Stimulated activated CD4-positive, alpha-beta T cell treated with anti-CD3 and anti-CD28 coated beads, Interleukin-1b, Interleukin-23, amount 100 ng/mL, for 1 hour (primary cell): ENCODE measurements at places on chromosomes 7 and 10.

GRCh38 chr7:8932751-8933150 lies 499.3 kb downstream of the NXPH1 start:
- DNase-seq, result no peak

DNA sequence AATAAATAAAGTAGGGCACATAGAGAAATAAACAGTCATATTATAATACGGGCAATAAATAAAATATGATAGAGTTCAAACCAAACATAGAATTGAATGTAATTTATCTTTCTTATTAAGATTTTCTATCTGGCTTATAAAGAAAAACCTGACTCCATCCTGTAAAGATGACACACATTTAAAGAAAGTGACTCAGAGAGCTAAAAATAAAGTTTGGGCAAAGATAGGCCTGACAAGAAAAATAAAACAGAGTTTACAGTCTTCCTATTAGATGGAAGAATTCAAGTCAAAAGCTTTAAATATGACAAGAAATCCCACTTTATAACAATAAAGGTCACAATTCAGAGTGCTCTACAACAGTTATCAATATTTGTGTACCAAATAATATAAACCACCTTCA lies 580.6 kb downstream of the PHTF2 start:
- DNase-seq, result no peak

DNA sequence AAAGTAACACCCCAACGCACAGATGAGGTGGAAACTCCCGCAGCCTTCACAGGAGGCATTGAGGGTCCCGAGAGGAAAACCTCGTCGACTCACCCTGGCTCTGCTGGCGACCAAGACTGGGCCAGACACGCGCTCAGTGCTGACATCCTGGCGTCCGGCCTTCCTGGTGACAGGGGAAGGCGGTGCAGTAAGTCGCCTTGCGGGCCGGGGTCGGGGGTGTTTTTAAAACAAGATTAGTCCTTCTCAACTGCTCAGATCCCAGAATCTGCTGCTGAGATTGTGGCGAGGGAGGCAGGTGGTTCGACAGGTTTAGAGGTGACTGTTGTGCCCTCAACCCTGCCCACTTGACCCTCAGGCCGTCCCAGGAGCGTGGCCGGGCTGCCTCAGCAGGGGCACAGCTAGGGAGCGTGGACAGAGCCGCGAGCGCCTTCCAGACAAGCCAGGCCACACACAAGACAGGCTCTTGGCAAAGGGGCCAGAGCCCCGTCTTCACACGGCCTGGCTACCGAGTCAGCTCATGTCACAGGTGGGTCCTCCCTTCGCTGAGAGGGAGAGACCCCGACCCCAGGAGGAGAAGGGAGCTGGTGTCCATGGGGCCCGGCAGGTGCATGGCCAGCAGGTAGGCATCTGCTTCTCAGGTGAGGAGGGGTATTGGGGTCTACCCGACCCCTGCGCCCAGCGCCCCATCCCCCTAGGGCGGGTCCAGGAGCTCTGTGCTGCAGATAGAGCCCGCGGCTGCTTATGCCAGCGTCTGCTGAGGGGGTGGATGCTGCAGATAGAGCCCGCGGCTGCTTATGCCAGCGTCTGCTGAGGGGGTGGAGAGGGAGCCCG lies 81.6 kb downstream of the DNAJB6 start:
- no peak for DNase-seq

DNA sequence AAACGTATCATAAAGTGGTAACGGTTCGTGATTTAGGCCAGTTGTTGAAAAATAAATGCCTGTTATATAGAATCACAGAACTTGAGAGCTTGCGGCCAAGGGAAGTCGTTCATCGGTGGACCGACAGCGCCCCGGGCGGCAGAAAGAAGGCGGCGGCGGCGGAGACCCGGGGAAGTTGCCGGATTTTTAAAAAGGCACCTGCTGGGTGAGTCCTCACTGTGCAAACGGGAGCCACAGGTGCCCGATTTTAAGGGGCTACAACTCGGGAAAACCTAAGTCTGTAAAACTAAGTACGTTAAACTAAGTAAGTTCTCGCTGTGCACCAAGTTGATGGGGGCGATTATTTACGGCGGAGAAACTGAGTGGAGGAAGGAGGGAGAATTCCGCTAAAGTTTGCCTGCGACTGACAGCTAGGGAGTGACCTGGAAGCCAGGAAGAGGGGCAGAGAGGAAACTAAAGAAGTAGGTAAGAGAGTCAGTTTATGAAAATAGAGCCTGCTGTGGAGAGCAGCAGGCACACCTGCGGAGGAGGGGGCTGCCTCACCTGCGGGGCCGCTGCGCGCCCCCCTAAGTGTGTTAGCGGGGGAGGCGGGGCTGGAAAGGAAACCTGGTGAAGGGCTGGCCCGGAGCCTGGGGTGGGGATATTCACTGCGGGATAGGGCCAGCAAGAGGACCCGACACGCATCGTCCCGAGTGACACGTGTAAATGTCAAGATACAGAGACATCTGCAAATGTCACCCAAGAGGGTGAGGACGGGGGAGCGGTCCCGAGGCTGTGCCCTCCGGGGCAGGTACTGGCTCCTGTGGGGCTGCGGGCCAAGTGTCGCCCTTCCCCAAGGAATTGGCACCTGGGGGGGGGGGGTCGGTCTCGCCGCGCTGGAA lies 996 bp downstream of the ADAM12 start:
- no peak for DNase-seq

DNA sequence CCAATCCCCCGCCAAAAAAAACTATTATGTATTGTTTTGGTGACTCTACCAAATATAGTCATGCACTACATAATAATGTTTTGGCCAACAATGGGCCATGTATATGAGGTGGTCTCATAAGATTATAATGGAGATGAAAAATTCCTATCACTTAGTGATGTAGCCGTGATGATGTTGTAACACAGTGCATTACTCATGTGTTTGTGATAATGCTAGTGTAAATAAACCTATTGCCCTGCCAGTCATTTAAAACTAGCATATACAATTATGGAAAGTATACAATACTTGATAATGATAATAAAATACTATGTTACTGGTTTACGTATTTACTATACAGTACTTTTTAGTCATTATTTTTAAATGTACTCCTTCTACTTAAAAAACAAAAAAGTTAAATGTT lies 101.5 kb downstream of the SLC25A40 start:
- DNase-seq, result no peak

DNA sequence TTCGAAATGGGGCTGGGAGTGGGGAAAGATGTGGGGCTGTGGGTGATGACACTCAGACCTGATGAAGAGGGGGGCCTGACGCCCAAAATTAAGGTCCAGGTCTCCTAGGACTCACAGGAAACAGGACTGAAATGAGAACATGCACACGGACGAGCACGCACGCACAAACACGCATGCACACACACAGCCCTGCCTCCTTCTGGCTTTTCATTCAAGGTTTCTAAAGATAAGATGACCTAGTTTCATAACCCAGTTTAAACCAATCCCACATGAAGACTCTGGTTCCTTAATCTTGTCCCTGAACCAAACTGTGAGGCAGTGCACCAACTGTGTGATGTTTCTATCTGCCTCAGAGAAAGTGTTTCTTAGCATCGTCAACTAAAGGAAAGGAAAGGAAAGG lies 162.0 kb downstream of the DGKI start:
- DNase-seq, result no peak

DNA sequence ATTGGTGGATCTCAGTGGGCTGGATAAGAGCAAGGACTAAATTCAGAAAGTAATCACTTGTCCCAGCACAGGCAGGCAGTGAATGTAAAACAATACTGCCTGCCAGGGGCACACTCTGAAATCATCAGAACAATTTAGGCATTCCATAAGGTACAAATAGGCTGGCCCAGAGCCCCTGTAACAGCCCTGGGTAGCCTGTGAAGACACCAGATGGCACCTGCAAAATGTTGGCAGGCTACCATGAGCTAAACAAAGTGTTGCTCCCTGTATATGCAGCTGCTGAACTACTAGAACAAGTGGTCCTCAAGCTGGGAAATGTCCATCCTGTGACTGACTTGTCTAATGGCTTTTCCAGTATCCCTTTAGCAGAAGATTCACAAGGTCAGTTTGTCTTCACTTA lies 3.0 kb upstream of the PRSS37 start:
- no peak for DNase-seq

DNA sequence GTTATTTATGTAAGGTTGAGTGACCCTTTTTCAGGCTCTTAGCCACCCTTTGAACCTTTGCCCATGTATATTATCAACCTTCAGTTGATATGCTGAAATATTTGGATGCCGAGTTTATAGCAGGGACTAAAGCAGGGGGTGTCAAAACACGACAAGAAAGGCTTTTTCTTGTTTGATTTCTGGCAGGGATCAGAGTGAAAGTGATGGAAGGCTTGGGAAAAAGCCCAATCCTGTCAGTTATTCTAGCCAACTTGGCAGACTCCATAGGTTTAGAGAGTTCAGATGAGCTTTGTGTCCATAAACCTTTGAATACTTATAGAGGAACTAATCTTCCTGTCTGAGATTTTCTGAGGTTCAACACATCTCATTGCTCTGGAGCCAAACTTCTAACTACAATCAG lies 47.5 kb downstream of the INHBA start:
- no peak for DNase-seq

DNA sequence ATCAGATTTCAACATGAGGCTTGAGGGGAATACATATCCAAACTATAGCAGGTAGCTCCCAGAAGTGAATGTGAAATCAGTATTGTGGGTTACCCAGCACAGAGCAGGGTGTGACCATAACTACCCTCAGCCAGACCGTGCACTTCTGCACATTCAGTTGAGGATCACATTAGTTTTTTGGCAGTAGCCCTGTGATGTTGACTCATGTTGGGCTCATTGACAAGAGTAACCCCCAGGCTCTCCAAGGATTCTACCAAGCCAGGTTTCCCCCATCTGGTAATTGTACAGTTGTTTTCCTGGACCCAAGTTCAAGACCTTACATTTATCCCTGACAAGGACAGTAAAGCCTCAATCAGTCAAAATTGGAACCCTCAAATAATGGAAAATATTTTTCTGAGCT lies 11.7 kb upstream of the CPA4 start:
- no peak for DNase-seq

- no peak for DNase-seq
Measured at GRCh38 chr10:4763960-4764428, 62.0 kb upstream of the AKR1E2 start.

DNA sequence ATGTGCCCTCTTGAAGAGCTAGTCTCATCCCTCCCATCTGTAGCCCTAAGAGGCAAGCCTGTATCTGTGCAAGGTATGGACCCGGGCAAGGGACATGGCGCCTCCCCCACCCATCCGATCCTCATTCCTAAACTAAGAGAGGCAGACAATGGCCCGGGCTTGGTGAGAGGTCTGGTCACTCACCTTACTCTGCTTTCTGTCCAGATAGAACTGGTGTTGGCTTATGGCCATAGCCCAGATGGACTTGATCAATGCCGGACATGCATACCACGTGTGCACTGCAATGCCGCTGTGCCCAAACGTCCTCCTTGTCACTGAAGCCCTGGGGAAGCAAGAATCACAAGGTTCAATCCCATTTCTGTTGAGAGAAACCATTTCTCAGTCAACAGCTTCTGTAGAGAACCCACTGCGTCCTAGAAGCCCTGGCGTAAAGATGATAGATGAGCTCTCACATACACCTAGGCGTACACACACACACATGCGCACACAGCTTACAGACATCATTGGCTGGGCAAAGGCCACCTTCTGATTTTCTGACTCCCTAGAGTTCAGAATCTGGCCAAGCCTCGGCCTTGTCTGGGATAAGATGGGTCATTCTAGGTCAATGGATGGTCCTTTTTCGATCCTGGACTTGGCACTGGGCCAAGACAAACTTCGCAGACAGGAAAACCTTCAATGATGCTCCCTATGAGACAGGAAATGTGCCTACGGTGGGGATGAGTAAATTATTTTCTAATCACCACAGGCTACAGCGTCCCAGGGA lies 114.6 kb downstream of the PRPF18 start:
- no peak for DNase-seq

DNA sequence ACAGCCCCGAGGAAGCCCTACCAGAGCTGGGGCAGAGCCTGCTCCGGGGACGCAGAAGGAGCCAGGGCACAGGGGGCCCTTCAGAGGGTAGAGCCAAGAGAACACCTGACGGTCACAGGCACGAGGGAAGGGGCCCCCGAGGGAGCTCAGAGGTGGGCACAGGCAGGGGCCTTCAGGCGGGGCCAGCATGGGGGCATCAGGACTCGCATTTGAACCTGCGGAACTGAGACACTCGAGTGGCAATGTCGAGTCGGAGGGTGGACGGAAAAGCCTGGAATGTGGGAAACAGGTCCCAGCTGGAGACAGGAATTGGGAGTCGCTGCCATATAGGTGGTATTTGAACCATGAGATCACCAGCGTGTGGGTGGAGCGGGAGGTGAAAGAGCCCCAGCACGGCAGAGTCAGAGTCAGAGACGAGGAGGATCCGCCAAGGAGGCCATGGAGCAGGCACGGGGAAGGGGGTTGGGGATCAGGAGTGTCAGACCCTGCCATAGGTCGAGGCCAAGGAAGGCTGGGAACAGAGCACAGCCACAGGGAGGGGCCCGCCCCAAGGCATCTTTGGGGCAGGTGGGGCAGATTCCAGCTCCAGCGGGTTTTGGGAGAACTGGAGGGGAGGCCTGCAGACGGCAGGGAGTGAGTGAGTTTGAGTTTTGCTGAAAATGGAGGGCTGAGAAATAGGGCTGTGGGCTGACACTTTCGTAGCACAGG lies 13.8 kb downstream of the STK32C start:
- no peak for DNase-seq

GRCh38 chr10:132390921-132391675 lies 5.9 kb upstream of the PWWP2B start:
- no peak for DNase-seq

- DNase-seq, result no peak
Measured at GRCh38 chr7:44599222-44599621, 7.2 kb upstream of the OGDH start.

DNA sequence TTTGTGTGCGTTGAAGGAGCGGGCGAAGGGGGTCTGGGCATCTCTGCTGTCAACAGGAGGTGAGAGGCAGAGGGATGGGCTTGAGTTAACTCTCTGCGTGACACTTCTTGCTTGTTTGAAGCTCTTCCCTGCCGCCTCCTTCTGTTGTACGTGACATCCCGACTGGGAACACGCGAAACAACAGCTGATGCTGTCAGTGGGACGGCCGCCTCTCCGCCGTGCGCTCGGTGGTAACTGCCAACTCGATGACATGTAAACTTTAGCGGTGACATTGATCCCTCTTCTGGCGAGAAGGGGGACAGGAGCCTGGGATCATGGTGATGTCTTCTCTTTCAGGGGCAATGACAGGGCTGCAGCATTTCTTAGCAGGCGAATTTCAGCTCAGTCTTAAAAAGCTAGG lies 394.5 kb downstream of the TYW1 start:
- DNase-seq, result no peak

- no peak for DNase-seq
Measured at GRCh38 chr10:26779176-26779860, 81.4 kb downstream of the ABI1 start.

DNA sequence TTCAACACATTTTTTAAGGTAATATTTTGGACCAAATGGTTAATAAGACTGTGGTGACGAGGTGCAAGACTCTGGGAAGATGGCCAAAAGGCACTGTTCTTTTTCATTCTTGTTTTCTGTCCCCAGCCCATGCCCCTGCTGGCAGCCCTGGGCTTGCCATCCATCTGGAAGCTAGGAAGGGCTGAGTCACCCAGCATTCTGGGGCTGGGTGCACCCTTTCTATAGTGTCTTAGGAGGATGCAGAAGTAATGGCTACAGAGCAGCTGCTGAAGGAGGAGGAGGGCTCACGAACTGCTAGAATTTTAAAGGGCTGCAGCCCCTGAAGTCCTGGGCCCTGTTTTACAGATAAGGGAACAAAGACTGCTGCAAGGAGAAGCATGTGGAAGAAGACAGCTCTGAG lies 42.8 kb upstream of the ZNF32 start:
- DNase-seq, result no peak
